ENCODE measurements at places on chromosomes 4 and X.
A peak's percentile ranks its signal among the peaks of the same experiment; 100 is the strongest.

- DNase-seq = peak; percentile 58
Measured at GRCh38 chr4:163167333-163167626, 590 bp upstream of the NAF1 start.

- no peak for DNase-seq
Measured at GRCh38 chrX:88903989-88904718, 157.1 kb downstream of the CPXCR1 start.

DNA sequence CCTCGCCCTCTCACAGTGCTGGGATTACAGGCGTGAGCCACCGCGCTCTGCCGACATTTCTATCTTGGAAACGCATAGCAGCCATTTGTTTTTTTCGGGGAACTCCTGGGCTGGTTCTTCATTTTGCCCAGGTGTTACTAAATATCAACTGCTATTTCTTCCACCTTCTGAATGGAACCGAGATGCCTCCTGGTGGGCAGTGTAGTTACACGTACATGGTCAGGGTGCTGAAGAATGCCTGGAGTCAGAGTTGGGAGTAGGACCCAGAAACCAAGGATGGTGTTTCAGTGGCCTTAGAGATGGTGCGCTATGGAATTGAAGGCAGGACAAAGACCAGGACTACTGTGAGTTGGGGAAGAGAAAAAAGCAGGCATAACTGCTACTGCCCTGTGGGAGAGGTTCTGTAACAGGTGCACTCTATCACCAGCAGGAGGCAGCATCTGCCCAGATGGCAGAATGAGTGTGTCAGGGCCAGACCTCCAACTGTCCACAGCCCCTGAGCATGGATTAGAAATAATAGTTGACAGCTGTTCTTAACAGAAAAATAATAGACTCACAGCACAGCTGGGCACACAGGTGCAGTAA is 81.7 kb downstream of the ZC4H2 start:
- DNase-seq = no peak

- peak; percentile 1 for DNase-seq
Measured at GRCh38 chrX:133005042-133005441, 46.6 kb upstream of the HS6ST2 start.

- no peak for DNase-seq
Measured at GRCh38 chr4:151359576-151359975, 34.2 kb upstream of the SH3D19 start.

DNA sequence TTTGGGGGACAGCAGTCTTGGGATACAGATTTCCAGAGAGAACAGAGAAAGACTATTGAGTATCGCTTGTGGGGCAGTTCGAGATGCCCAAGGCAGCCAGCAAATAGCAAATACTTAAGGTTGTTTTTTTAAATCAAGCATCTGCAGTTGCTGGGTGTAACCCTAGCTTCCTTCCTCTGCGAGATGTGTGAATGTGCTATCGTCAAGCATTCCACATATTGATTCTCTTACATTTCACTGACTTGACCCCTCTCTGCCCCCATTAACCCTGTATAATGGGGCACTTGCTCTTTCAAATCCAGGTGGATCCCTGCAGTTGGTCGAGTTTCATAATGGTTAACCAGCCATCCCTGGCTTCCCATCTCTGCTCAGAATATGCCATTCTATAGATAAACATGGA is 23.5 kb downstream of the KCNE5 start:
- no peak for DNase-seq

DNA sequence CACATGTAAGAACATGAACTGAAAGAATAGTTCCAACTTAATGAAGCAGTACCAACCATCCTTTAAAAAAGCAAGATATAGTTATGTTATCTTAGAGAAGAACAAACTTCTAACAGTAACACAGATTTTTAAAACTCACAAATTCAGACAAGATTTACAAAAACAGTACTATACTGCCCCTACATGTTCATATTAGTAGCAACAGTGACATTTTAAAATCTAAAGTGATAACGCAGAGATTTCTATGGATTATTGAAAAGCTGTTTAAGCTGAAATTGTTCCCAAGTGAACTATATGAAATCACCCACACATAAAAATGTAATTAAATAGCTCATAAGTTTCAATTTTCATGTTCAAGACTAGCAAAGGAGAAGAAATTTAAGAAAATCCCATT is 166.0 kb downstream of the FBXW7 start:
- DNase-seq = no peak

DNA sequence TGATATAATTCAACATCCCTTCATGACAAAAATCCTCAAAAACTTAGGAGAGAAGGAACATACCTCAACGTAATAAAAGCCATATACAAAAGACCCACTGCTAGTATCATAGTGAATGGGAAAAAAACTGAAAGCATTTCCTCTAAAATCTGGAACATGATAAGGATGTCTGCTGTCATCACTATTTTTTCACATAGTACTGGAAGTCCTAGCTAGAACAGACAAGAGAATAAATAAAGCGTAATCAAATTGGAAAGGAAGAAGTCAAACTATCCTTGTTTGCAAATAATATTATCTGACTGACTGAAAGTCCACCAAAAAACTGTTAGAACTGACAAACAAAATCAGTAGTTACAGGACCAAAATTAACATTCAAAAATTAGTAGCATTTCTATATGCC is 985.4 kb upstream of the AGA start:
- no peak for DNase-seq

GRCh38 chrX:153875391-153876111 is 10.4 kb downstream of the L1CAM start:
- DNase-seq = peak; percentile 13

DNA sequence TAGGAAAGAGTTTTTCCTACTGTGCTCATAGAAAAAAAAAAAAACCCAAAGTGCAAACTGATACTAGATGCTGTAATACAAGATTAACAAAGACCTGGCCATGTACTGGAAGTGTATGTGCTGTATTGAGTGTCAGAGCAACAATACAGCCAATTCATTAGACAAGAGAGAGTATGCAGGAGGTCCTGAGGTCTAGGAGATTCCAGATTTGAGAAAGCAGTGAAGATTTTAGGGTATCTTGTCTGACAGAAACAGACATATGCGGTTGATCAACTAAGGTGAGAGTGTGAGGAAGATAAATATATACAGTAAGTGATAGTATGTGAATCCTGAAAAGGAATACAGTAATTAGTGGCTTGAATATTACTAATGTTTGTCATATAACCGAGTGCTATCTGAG is 3.0 kb downstream of the GPR174 start:
- DNase-seq = no peak

GRCh38 chr4:5033281-5033841 is 14.1 kb upstream of the CYTL1 start:
- no peak for DNase-seq

GRCh38 chr4:140150886-140151698 is 2.9 kb downstream of the MAML3 start:
- DNase-seq = peak; percentile 97

GRCh38 chrX:51866210-51866609 is 27.2 kb upstream of the MAGED1 start:
- DNase-seq = peak; percentile 45

- no peak for DNase-seq
Measured at GRCh38 chr4:137359691-137360315, 172.5 kb downstream of the PCDH18 start.

DNA sequence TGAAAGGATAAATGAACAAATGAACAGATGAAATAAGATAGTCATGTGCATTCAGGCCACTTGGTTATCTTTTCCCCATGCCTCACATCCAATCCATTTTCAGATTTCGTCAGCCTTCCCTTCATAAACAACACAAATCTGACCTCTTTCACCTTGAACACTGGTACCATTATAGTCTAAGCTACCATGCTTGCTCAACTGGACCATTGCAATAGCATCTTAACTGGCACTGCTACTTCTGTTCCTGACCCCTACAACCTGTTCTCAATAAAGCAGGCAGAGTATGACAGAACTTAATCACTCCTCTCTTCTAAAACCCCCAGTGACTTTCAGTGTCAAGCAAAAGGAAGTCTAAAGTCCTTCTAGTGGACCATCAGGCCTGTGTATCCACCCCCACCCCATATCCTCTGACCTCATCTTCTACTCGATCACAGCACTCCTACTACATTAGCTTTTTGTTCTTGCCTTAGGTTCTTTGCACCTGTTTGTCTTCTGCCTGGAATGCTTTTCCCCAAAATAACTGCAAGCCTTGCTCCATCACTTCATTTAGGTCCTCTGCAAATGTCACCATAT is 40.7 kb downstream of the LARP7 start:
- no peak for DNase-seq

GRCh38 chrX:13888284-13888683 is 71.4 kb upstream of the GPM6B start:
- DNase-seq = no peak

GRCh38 chr4:179125870-179126269 is 1683.6 kb upstream of the AGA start:
- no peak for DNase-seq

- peak; percentile 1 for DNase-seq
Measured at GRCh38 chrX:19990151-19990555, 708 bp downstream of the BCLAF3 start.

DNA sequence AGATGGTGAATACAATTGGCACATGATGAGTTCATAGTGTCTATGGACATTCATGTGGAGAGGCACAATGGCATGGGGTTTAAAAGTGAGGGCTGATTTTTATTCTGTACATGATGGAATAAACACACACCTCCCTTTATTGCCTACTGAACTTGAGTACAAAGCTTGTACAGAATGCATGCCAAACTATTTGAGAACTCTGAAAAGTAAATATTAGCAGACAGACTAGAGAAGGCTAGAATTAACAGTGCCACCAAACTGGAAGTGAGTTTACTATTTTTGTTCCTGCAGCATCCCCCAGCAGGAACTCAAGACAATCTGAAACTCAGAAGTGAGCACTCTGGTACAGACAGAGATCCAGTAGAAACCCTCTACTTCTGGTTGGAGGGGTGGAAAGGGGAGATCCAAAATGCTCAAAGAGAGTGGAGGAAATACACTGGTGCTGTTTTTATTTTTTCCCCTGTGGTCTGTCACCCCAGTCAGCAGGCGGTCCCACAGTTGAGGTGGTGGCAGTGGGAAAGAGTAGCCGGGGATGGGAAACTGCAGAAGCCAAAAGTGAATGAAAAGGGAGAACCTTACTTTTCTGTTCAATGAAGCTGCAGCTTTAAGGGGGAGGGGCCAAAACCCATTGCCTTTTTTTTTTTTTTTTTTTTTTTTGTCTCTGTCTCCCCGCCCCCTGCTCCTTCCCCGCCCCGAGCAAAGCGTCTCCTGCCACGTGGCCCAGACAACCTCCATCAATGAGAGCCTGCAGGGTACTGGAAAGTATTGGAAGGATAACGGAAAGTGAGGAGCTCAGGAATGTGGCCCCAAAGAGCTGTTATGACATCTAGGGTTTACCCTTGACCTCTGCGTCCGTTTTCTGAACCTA is 20.5 kb downstream of the AKAP4 start:
- no peak for DNase-seq

DNA sequence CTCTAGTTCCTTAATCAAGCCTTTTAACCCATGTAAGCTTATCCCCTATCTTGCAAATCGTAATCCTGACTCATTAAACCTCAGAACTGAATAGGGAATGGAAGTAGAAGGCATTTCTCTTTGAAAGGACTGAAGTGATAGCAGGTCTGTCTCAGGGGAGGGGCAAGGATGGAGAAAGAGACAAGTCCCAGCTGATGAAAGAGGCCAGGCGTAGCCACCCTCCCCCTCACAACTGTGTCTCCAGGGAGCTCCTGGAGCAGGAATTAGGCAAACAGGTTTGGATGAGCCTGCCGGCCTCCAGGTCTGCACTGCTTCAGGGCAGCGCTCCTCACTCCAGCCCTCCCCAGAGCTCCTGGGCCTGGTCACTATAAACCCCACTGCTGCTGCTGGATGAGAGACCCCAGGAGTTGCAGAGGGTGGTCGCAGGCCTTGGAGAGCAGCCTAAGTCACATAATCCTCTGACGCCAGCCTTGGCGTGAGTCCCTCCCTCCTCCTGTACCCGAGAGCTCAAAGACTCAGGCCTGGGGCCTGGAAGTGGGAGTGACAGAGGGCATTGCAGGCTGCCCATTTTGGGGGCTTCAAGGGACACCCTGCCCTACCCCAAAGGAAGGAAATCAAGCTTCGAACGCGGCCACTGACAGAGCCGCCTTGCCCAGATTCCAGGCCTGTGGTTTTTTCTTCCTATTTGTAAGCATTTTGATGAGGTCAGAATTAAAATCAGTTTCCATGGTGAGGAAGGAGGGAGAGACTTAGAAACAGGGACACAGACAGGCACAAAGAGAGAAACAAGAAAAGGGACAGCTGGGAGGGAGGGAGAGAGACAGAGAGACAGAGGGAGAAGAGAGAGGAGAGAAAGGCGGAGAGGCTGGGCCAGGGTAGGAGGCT is 21.2 kb upstream of the MSX1 start:
- DNase-seq = no peak

DNA sequence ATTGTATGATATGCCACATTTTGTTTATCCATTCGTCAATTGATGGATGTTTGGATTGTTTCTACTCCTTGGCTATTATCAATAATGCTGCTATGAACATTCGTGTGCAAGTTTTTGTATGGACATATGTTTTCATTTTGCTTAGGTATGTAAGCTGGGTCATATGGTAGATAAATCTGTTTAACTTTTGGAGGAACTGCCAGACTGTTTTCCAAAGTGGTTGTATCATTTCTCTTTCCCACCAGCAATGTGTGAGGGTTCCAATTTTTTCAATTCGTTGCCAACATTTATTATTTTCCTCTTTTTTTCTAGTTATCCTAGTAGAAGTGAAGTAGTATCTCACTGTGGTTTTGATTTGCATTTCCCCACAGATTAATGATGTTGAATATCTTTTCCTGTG is 71.8 kb downstream of the DIAPH2 start:
- DNase-seq = no peak

GRCh38 chr4:28469886-28470285 is 1609.2 kb downstream of the STIM2 start:
- peak; percentile 69 for DNase-seq

GRCh38 chr4:31052519-31052918 is 332.4 kb downstream of the PCDH7 start:
- no peak for DNase-seq

DNA sequence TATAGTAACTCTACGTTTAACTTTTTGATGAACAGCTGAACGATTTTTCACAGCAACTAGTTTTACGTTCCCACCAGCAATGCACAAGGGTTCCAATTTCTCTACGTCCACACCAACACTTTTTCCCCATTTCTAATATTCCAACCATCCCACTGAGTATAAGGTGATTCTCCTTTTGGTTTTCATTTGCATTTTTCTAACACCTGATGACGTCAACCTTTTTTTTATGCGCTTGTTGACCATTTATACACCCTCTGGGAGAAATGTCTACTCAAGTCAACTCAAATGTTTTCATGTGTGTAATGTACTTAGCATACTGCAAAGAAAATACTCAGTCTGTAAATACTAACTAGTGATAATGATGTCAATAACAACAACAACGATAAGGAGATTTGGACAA is 177.2 kb upstream of the TENM3 start:
- DNase-seq = no peak

- DNase-seq = peak; percentile 43
Measured at GRCh38 chr4:121712001-121712651, 15.3 kb upstream of the ANXA5 start.

DNA sequence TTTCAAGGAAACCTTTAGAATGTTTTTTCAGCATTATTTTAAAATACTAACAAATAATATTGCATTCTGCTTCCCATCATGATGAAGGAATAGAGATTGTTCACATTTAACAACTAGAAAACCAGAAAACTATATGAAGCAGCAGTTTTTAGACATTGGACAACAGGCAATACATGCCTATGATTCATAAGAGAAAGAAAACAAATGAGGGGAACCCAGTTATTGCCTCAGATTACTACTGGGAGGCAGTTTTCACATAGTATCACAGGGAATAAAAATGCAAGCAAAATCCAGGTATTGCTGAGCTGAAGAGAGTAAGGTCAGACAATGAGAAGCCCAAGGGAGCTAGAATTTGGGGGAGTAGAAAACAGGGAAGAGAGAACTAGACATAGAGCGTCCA is 373.6 kb downstream of the MAPK10 start:
- peak; percentile 25 for DNase-seq

GRCh38 chr4:123043013-123043412 is 120.6 kb upstream of the NUDT6 start:
- DNase-seq = peak; percentile 33
